ENCODE measurements at places on chromosomes 6 and 20.

GRCh38 chr20:45450097-45450818 lies 19.3 kb upstream of the WFDC2 start:
- no peak for DNase-seq

GRCh38 chr20:60869625-60870024 lies 382.4 kb upstream of the CDH4 start:
- DNase-seq, result no peak

DNA sequence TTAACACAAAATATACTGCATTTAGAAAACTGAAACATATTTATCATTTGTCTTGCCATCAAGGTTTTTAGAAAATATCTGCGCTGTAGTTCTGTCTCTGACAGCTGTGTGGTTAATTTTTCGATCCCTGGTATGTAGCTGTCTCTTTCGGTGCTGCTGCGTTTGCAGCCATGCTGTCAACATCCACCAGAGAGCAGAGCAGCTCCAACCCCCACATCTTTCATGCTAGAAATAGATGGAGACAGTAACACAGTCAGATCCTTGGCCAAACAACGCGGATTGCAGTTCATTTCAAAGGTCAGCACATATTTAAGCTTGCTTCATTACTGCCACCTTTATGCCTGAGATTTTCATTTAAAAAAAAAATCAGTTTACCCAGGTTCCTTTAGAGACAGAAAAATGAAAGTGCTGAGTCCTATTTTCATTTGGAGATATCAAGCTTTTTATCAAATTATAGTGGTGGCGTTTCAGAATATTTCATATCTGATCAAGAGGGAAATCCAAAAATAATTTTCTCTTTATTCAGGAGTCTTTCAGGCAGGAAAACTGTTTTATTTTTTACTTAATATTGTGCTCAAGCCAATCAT lies 157.7 kb upstream of the MMS22L start:
- DNase-seq, result peak; percentile 82

- no peak for DNase-seq
These were observed 107.6 kb upstream of the MAP3K4 start for GRCh38 chr6:160883999-160884398.

- no peak for DNase-seq
These were observed 2.4 kb downstream of the EDEM2 start for GRCh38 chr20:35144694-35145093.

DNA sequence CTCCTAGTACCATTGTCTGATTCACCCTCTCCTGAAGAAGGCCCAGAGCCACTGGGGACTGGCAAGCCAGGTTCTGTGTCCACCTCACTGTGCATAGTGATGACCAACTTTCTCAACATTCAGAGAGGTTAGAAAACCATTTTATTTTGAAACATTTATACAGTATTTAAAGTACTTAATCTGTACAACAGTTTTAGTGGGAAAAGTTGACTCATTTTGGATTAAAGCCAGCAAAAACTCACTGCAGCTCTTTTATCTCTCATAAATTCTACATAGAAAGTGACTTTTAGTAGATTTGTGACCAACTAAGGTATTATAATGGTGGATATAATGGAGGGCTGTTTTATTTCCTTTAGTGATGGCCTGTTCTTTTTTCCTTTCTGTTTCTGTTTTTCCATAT lies 9.7 kb downstream of the TULP4 start:
- DNase-seq, result no peak

DNA sequence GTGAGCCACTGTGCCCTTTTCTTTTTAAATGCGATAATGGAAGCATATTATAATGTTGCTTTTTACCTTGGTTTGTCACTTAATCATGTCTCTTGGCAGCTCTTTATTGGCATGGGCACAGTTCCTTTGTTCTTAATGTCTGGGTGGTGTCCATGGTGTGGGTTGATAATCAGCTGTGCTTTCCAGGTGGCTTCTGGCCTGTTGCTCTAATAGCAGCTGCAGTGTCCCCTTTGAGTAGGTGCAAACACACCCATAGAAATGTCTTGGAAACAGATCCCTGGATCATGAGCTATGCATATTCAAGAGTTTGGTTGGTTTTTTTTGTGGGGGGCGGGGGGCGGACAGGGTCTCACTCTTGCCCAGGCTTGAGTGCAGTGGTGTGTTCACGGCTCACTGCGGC lies 29.9 kb downstream of the EFCAB8 start:
- DNase-seq, result no peak

GRCh38 chr6:506920-507622 lies 115.5 kb downstream of the IRF4 start:
- DNase-seq, result no peak

DNA sequence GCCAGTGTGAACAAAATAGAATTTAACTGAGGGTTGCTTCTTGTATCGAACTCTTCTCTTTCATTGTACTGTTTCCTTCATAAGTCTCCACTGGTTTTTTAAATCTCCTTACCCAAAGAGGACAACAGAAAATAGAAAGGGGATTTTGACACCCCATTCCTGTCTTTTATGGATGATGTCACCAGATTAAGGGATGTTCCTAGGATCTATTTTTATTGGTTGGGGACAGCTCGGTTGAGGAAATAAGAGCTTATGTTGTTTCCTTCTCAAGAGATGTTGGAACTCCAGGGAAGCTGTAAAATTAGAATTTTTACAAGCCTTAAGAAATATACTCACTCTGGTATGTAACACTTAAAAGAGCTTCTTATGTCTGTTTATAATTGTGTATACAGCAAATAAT lies 171.5 kb downstream of the PHF3 start:
- no peak for DNase-seq

GRCh38 chr20:53712212-53712977 lies 118.8 kb upstream of the ZNF217 start:
- no peak for DNase-seq

DNA sequence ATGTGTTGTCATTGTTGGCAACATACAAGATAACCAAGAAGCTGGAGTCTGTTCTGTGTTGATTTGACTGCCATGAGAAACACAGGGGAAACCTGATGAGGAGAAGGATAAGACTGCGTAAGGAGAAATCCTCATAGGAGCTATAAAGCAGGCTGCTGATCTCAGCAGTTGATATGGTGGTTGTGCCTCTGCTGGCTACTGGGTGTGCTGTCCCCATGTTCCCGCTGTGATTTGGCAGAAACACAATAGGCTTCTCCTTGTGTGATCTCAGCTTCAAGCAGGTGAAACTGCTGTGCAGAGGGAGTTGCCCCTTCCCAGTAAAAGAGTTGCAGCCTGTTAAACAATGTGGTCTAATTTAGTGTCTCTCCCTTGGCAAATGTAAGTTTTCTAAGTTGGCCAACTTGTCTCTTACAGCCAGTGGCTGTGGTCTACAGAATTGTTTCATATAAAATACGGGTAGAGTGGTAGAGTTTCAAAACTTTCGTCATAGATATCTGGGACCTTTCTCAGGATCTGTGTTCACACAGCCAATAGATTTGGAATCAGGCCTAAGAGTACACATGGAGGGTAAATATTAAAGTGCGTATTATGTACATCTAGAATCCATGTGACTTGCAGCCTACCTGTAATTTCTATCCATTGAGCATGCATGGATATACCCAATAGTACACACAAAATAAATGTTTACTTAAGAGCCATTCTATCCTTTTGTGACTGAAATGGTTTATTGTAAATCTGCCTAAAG lies 78.4 kb downstream of the RNF144B start:
- DNase-seq, result no peak

DNA sequence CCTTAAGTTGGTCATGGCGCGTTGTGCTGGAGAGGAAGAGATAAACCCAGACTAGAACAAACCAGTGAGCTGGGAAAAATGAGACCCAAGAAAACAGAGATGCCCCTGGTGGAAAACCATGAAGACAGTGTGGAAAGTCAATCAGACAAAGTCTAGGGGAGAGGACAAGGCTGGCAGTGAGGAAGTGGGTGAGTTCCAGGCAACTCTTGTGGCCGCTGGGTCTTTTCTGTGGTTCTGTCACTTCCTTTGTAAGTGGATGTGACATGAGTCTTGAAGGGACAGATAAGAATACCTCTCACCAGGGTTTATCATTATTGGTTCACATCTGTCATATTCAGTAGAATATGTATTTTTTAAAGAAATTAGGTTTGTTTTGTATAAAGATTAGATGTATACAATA lies 738.4 kb downstream of the DHX35 start:
- DNase-seq, result no peak

DNA sequence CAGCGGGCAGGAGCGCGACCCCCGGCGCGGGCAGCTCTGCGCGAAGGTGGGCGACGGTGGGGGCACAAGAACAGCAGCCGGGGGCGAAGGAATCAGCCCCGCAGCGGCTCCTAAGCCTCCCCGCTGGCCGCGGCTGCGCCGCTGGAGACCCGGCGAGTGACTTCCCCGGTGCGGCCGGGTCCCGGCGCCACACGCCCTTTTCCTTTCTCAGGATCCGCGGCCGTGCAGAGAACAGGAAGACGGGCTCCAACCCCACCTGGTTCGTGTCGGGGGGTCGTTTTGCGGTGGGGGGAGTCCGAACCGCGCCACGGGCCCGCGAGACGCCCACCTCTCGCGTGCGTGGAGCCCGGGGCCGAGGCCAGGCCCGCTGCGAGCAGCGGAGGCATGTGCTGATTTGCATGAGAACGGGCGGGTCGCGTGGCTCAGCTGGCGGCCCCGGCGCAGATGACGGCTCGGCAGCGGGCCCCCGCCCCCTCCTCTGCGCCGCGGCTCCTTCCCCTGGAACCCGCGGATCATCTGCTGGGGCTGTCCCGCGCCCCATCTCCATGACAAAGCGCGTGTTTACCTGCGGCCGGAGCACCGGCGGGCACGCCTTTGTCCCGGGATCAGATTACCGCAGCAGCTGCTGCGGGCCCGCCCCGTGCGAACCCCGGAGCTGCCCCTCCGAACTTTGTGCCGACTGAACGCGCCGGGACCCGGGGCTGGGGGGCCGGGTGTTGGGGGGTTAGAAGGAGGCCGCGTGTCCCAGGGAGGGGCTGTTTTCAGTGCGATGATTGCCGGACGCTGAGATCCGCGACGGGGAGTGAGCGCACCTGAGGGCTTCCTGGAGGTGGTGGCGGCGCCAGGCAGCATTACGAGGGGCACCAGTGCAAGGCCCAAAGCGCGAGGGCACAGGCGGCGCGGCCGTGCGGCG lies 4.9 kb upstream of the DLL1 start:
- no peak for DNase-seq

DNA sequence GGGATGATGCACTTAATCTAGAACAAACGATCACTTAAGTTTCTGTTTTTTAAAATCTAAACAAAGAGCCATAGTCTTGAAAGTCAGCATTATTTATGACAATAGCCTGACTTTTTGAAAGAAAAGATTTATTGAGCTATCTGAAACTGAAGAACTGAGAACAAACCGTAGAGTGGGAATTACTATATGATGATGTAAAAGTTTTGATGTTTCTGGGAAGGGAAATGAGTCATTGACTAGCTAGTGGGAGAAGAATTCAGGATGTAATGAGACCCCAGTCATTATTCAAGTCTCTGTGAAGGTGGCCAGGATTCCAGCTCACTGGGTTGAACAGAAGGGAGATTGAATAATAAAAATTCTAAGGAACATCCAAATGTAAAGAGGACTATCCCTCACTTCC lies 83.4 kb upstream of the FABP7 start:
- no peak for DNase-seq

- no peak for DNase-seq
These were observed 878 bp upstream of the PNRC1 start for GRCh38 chr6:89079511-89080234.
